IPS DF 6.9 (cell line): ENCODE measurements at places on chromosomes 12 and 14.

DNA sequence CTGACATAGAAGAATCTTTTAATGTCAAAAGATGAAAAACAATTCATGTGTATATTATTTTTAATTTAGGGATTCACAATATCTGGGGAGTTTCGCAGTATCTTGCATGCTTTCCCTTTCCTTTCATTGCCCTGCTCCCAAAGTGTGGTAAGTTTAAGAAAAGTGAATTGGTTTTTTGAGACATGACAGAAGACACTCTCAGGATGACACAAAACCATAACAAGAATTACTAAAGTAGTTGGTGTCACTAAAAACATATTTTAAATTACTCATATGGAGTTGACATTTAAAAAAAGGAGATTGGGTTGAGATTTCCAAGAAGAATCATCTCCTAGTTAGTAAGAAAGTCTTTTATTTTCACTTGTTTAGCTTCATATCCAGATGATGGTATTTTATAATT is 5.1 kb upstream of the PCNX1 start:
- DNase-seq, result no peak

DNA sequence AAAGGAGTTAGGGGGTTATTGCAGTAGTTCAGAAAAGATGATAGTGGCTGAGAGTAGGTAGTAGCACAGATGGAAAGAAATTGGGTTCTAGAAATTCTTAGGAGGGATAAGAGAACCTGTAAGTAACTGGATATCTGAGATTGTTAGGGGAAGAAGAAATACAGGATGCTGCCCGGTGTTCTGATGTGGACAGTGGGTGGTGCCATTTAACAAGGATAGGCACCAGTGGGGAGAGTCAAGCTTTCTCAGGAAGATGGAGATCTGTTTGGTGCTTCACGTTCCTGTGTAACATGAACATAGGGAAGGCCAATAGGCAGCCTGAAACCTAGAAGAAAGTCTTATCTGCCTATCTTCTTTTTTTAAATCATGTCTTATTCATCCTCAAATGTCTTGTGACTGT is 245.9 kb downstream of the NPAS3 start:
- DNase-seq, result no peak

GRCh38 chr14:68816183-68816942 is 23.5 kb upstream of the ZFP36L1 start:
- no peak for DNase-seq

GRCh38 chr12:2783936-2784600 is 10.7 kb upstream of the FKBP4 start:
- peak; percentile 72 for DNase-seq

GRCh38 chr14:23626946-23627345 is 9.2 kb upstream of the DHRS2 start:
- DNase-seq, result no peak

DNA sequence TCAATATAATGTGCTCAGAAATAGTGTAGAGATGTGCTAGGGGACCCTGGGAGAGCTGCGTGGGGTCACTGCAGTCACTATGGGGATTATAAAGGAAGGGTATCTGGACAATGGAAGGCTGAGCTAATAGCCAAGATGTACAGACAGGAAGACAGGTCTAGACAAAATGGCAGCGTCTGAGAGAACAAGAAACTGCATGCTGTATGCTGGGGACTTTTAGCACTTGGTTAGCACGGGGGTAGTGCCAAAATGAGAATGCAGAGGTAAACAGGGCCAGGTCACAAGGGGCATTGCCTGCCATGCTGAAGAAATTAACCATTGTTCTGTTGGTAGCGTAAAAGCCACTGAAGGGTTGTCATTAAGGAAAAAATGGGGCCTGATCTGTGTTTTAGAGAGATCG is 308.2 kb downstream of the EMP1 start:
- DNase-seq, result no peak

DNA sequence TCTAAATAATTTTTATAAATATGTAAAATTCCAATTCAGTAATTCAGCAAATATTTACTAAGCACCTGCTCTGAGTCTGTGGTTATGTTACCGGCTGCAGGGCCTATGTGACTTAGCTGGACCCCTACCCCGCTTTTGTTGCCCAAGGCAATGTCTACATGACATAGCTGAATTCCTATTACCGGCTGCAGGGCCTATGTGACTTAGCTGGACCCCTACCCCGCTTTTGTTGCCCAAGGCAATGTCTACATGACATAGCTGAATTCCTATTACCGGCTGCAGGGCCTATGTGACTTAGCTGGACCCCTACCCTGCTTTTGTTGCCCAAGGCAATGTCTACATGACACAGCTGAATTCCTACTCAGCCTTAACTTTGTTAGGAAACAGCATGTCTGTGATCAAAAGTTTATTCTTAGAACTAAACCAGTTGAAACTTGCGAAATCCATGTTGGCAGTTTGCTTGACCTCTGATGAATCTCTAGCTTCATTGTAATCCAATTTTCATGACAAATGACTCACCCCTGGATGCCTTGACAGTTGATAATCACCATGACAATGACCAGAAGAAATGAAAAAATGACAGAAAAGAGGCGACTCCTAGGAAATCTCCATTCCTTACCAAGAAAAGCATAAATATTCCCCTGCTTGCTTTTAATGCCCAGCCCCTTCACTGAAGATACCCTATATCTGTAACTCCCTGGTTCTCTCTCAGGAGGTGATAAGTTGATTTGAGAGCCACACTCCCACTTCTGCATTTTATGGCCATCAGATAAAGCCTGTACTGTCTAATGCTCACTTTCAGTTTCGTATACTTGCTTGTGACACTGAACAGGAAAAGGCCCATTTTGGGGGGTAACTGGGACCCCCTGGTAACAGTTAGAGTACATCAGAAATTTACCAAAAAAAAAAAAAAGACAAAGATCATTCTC is 148.4 kb upstream of the SYT10 start:
- peak; percentile 27 for DNase-seq

DNA sequence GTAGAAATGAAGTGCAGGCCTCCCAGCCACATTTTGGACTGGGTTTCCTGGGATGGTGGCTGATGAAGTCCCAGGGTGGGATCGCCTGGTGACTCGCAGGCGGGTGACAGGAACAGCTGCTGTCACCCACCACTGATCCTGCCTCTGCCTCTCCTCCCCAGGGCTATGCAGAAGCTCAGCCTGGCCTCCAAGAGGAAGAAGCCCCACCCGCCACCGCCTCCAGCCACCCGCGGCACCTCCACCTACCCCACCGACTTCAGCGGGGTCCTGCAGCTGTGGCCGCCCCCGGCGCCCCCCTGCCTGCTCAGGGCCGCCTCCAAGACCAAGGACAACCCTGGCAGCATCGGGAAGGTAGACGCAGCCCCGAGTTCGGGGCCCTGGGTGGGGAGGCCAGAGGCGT is 28.3 kb downstream of the KIF26A start:
- no peak for DNase-seq

GRCh38 chr12:27953817-27954216 is 18.7 kb downstream of the PTHLH start:
- DNase-seq, result no peak

GRCh38 chr14:58297412-58297761 is 968 bp upstream of the ARID4A start:
- DNase-seq, result no peak

DNA sequence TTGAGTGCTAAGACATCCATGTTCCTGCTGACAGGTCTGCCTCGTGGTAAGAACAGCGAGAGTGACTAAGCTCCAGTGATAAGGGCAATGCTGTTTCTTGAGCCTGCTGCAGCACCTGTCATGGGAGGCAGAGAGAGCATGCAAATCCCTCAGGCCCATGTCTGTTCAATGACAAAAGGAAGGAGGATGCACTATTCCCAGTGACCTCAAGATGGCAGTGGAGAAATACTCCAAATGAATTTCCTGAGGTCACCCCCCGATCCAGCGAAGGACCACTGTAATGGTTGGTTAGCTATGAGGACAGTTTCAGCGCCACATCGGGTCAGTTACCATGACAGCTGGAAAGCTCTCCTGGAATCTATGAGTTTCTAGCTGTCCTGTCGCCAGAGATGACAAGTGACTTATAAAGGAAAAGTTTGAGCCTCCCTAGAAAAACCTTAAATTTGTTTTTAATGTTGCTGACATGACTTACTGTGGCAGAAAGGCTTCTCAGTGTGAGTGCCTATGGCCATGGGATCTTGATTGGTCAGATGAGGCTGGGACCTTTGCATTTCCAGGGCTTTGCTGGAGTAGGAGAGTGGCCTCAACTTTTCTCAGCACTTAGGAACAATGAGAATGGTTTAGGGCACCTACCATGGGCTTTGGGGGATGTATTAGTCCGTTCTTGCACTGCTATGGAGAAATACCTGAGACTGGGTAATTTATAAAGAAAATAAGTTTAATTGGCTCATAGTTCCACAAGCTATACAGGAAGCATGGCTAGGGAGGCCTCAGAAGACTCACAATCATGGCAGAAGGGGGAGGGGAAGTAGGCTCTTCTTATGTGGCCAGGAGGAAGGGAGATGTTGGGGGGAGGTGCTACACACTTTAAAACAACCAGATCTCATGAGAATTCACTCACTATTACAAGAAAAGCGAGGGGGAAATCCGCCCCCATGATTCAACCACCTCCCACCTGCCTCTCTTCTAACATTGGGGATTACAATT is 88.0 kb upstream of the TMEM260 start:
- DNase-seq, result peak; percentile 85

GRCh38 chr12:131917139-131917710 is 11.9 kb upstream of the PUS1 start:
- no peak for DNase-seq

DNA sequence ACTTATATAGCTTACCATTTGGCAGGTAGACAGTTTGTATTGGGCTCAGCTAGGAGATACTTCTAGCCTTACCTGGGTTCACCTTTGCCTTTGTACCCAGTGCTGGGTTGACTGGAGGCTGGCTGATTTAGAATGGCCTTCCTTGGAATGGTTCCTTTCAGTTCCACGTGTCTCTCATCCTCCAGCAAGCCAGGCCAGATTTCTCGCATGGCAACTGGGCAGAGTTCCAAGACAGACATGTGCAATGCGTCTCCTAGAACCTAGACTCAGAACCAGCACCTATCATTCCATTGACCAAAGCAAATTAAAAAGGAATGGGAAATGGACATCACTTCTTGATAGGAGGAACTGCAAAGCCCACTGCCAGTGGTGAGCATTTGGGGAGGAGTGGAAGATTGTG is 79.1 kb upstream of the BDKRB2 start:
- DNase-seq, result no peak

DNA sequence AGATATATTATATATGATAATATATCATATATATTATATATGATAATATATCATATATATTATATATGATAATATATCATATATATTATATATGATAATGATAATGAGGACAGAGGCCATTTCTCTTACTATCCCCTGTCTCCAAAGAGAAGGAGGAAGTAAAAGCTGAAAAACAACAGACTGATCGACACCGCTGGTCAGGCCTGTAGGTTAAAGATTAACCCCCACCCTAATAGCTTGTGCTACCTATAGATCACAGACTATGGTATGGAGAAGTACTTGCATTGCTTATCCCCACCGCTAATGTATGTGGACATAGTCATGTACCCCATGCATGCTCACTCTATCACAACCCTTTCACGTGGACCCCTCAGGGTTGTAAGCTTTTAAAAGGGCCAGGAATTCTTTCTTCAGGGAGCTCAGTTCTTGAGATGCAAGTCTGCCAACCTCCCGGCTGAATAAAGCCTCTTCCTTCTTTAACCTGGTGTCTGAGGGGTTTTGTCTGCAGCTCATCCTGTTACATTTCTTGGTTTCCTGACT is 786.1 kb upstream of the TMEM132C start:
- DNase-seq, result no peak

GRCh38 chr14:102768223-102769048 is 8.8 kb upstream of the TRAF3 start:
- DNase-seq, result no peak

DNA sequence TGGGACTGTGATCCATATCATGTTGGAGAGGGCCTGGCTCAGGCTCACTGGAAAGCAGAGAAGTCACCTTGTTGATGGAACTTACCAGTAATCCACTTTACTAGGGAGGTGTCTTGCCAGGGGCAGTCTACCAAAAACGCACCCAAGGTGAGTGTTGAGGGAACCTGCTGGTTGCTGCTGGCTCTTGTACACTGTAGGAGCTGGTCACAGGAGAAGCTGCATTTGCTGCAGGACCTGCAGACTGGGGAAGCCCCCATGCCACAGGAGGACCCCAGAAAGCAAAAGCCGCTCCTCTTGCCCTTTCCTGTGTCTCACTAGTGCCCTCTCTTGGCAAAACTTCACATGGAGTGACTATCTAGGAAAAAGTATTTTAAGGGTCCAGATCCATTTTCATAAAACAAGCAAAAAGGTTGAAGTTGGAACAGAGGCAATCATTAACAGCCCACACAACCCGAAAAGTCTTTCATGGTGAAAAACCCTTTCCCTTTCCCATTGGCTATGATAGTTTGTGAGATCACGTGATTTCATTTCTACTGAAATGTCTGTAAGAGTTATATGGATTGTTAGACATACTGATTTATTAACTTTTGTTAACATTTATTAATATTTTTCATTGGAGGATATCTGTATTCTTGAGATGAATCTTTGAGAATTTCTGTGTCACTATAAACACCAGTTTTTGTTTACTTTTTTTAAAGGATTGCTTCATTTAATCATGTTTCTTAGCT is 59.2 kb downstream of the RASSF8 start:
- DNase-seq, result peak; percentile 57

- no peak for DNase-seq
These were observed 27.2 kb downstream of the NGB start for GRCh38 chr14:77243853-77244252.

DNA sequence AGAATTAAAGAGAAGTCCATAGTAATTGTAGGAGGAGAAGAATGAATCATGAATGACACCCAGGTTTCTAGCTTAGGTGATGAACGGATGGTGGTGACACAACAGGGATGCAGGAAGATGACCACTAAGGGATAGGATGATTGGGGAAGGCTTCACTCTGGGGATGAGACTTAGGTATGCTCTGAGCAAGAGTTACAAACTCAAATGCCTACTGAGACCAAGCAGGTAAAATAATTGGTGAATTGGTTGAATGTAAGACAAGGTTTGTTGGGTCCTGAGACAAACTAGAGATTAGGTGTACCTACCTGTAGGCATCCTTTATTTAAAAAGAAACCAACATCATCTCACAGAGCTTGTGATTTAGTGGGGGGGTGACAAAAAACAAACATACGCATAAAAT is 116.3 kb downstream of the CFAP54 start:
- DNase-seq, result no peak

- DNase-seq, result no peak
These were observed 27.0 kb upstream of the CPM start for GRCh38 chr12:68959891-68960464.
